ENCODE measurements at places on chromosomes 16 and 17.

DNA sequence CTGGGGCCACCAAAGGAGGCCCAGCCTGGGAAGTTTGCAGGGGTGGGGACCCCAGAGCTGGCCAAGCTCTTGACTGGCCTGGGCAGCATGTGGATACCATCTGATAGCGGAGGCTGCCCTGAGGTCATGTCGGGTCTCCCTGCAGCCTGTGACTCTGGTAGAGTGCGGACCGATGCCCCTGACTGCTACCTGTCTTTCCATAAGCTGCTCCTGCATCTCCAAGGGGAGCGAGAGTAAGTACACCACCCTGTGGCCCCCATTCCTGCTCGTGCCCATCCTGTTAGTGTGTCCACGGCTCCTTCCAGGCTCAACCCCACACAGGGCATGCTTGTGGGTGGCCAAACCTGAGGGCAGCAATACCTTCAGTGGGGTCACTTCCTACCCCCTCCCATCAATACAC, 8.0 kb downstream of the CETP start:
- no peak for DNase-seq

DNA sequence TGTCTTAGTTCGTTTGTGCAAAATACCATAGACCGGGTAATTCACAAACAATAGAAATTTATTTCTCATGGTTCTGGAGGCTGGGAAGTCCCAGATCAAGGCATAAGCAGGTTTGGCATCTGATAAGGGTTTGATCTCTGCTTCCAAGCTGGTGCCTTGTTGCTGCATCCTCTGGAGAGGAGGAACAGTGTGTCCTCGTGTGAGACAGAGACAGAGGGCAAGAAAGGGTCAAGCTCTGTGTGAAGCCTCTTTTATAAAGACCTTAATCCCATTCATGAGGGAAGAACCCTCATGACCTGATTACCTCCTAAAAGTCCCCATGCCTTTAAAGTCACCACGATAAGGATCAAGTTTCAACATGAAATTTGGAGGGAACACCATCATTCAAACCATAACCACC, 55.8 kb upstream of the TANC2 start:
- DNase-seq = no peak

DNA sequence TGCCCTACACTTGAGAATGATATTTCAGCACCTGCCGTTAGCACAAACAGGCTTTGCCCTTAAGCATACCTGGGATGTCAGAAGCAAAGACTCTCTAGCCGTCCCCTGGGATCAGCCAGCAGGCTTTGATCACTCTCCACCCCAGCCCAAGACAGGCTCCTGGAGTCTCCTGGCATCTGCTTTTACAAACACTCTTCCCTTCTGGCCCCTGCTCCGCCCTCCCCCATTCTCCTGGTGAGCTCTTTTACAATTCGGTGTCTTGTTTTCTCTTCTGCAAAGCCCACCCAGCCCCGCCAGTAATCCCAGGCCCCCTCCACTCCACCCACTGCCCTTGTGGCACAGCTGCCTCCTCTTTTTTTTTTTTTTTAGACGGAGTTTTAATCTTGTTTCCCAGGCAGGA, 50.4 kb downstream of the KATNIP start:
- no peak for DNase-seq

GRCh38 chr17:46764709-46765401, 53.6 kb downstream of the WNT3 start:
- no peak for DNase-seq

- no peak for DNase-seq
These were observed 7.9 kb downstream of the PLLP start for GRCh38 chr16:57276596-57276995.

GRCh38 chr16:3717235-3718018, at the start of gene TRAP1:
TSS of gene TRAP1 (minus strand) at chr16:3717524. CDS start at chr16:3717508, 16 bp downstream.
- DNase-seq = peak; percentile 43

DNA sequence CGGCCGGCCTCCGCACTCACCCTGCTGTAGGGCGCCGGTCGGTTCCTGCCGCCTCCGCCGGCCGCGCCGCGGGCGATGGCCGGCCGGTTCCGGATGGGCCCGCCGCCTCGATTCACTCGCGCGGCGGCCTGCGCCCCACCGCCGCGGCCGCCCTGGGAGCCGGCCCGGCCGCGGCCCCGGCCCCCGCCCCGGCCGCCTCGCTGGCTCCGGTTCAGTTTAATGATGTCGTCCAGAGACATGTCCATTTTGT, 158 bp downstream of the ALYREF start:
- DNase-seq = no peak

- no peak for DNase-seq
These were observed 13.9 kb upstream of the NCBP3 start for GRCh38 chr17:3859940-3860339.

DNA sequence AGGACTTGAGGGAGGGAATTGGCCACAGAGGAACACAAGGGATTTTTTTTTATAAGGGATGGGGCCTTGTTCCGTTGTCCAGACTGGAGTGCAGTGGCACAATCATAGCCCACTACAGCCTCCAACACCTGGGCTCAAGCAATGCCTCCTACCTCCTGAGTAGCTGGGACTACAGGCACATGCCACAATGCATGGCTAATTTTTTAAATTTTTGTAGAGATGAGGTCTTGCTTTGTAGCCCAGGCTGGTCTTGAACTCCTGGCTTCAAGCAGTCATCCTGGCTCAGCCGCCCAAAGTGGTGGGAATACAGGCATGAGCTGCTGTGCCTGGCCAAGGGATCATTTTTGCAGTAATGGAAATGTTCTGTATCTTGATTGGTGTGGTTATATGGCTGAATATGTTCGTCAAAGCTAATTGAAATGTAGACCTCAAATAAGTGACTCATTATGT, 56.9 kb downstream of the VMP1 start:
- no peak for DNase-seq

DNA sequence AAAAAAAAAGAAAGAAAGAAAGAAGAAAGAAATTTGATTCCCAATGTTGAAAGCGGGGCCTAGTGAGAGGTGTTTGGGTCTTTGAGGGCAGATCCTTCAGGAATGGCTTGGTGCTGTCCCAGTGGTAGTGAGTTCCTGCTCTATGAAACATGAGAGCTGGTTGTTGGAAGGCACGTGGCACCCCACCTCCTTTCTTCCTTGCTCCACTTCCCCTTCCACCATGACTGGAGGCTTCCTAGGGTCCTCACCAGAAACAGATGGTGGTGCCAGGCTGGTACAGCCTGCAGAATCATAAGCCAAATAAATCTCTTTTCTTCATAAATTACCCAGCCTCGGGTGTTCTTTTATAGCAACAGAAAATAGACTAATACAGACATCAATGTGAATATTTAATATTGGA, 147.3 kb upstream of the KCNJ18 start:
- DNase-seq = no peak

- no peak for DNase-seq
These were observed 149.4 kb downstream of the KCNJ12 start for GRCh38 chr17:21525464-21526130.

- no peak for DNase-seq
These were observed 47.3 kb downstream of the RTN4RL1 start for GRCh38 chr17:1977583-1978395.

DNA sequence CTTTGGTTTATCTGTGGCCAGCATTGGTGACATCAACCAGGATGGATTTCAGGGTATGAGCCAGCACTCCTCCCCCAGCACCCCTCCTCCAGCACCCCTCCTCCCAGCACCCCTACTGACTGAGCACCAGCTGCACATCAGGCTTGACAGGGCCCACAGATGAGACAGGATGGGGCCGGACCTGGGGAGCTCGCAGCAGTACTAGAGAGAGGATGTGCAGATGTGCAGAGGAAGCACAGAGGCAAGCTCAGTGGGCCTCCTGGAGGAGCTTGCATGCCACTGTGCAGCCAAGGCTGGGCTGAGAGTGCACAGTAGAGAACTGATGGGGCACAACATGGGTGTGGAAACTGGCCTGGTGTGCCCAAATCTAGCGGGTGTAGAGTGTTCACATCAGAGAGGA, 16.2 kb downstream of the ITGA3 start:
- DNase-seq = no peak

- no peak for DNase-seq
These were observed 11.7 kb downstream of the SPG7 start for GRCh38 chr16:89519881-89520280.

DNA sequence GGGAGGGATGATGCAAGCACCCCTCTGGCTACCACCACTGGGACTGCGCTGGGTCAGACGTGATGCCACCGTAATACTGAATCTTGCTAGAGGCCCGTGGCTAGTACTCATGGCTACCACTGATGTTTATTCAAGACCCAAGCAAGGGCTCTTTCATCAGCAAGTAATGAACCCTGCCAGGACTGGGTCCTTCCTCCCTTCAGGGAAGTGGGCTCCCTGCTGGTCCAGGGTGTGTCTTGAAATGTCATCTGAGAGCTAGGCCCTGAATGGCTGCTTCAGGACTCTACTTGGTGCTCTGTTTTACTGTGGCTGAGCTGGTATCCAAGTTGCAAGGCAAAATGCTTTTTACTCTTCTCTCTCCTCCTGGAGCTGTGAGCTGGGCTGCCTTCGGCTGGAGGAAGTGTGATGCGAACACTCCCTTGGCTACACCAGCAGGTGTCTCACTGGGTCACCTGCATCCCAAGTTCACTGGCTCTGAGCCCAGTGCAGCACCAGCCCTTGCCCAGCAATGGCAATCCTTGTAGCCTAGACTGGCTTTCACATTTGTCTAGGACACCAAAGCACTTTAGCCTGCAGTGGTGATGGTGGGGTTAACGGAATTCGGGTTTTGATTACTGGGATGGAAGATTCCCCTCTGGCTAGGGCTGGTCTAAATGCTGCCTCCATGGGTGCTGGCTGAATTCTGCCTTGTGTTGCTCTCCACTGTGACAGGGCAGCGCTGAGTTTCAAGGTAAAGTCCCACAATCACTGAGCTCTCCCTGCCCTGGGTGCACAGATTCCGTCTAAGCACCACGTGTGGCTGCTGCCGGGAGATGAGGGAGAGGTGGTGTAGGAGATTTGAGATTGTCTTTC, 98.6 kb downstream of the USP22 start:
- DNase-seq = no peak

DNA sequence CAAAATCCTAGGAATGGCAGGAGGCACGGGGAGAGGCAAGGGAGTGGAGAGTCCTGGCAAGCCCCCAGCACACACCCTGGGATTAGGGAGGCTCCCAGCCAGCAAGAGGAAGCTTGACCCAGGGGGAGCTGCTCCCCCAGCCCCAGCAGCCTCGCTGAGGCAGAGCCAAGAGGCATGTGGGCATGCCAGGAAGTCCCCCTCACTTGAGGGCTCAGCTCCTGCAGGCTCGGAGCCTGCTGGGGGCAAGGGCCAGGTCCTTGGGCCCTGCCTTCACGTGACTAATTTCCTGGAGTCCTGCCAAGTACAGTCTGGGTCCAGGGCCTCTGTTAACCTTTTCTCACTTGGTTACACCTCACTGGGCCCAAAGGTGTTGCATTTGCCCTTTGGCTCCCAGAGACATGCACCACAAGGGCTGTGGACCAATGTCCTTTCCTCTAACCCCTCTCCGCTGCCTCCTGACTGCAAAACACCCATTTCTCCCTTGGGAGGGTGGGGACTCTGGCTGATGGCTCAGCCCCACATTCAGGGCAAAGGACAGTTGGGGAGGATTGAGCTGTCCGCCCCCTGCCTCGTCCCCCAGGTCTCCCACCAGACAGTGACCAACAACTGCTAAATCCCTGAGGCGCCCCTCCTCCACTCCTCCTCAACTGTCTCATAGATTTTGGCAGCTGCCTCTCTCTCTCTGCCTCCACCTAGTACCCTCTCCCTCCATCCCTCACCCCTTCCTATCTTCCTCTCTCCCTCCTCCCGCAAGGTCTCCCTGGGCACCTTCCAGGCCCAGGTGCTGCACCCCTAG, 4.4 kb upstream of the SLC47A2 start:
- no peak for DNase-seq

GRCh38 chr17:17080781-17081180, 38.5 kb downstream of the MPRIP start:
- DNase-seq = no peak

DNA sequence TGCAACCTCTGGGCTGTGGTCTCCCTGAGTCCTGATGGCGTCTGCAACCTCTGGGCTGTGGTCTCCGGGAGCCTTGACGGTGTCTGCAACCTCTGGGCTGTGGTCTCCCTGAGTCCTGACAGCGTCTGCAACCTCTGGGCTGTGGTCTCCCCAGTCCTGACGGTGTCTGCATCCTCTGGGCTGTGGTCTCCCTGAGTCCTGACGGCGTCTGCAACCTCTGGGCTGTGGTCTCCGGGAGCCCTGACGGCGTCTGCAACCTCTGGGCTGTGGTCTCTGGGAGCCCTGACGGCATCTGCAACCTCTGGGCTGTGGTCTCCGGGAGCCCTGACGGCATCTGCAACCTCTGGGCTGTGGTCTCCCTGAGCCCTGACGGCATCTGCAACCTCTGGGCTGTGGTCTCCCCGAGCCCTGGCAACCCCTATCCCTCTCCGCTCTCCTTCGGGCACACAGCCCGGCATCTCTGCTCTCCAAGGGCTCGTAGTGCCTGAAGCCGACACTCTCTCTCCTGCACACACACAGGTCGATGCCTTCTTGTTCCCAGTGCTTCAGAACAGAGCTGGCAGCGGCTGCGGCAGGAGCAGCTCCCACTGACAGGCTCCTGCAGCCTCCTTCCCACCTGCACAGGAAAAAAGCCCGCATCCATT, 45.6 kb downstream of the METRNL start:
- no peak for DNase-seq

- no peak for DNase-seq
These were observed 89.3 kb downstream of the GAS7 start for GRCh38 chr17:10109146-10109545.

DNA sequence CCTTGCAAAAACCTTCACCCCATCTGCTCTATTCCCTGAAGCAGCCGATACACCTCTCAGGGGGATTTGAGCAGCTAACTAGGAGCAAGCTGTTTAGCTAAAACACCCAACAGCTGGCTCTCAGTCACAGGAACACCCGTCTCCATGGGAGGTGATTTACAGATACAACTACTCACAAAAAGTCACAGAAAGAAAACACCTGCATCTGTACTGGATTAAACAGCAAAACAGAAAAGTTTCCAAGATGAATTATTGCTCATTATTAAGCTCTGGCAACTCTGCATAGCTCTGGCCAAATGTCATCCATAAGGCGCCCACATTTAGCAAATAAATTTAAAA, 22.3 kb downstream of the GJC1 start:
- DNase-seq = no peak

- DNase-seq = peak; percentile 57
These were observed 22.6 kb downstream of the ZNF213 start for GRCh38 chr16:3157229-3158025.

- no peak for DNase-seq
These were observed 66.1 kb downstream of the AXIN2 start for GRCh38 chr17:65495122-65496055.

Measured in bone marrow (tissue), 2 donors.